ENCODE measurements at places on chromosomes 16 and 17.

- peak; percentile 85 for DNase-seq
Measured at GRCh38 chr16:28925386-28926228, 569 bp upstream of the RABEP2 start.

- DNase-seq = no peak
Measured at GRCh38 chr16:86212706-86213436, 297.5 kb upstream of the FOXF1 start.

DNA sequence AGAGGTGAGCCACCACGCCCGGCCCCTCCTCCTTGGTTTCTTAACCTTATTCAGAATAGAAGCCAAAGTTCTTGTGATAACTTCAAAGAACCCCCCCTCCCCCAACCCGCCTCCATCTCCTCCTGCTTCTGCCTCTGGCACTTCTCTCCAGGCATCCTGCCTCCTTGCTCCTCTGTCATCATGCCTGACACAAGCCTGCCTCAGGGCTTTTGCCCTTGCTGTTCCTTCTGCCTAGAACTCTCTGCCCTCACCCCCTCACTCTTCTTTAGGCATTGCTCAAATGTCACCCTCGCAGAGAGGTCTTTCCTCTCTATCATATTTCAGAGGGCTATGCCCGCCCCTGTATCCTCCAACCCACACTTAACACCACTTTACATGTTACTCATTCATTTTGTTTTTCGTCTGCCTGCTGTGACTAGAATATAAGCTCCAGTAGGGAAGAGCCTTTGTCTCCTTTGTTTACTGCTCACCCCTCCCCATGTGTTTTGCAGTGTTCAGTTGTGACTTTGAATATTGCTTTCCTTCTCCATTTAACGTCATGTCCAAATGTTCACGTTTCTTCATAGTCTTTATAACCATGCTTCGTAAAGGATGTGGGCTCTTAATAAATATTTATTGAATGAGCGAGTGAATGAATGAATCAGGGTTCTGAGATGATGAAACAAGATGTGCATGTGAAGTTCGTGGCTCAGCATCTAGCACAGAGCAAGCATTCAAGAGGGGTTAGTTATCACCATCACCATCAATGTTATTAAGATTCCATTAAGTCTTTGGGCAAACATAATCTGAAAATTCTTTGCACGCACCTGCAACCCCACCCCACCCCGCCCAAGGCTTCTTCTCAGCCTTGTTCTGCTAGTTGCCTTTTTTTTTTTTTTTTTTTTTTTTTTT lies 186.2 kb upstream of the WSCD1 start:
- no peak for DNase-seq

GRCh38 chr17:31013844-31014243 lies 43.0 kb downstream of the RNF135 start:
- DNase-seq = no peak

DNA sequence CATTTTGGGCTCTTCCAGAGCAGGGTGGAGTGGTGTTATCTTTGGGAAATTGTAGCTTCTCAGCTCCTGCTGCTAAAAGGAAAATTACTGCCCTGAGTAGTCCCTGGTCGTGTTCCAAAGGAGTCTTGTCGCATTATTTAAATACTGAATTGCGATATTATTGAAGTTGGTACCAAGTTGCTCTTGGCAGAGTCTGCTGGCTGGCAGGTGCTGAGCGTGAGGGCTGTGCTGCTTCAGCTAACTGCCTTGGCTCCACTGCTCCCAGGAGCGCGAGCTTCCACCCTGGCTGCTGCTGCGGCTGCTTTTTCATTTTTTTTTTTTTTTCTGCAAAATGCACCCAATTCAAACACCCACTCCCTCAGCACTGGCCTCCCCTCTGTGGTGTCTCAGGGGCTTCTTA lies 289.8 kb downstream of the MAF start:
- no peak for DNase-seq

DNA sequence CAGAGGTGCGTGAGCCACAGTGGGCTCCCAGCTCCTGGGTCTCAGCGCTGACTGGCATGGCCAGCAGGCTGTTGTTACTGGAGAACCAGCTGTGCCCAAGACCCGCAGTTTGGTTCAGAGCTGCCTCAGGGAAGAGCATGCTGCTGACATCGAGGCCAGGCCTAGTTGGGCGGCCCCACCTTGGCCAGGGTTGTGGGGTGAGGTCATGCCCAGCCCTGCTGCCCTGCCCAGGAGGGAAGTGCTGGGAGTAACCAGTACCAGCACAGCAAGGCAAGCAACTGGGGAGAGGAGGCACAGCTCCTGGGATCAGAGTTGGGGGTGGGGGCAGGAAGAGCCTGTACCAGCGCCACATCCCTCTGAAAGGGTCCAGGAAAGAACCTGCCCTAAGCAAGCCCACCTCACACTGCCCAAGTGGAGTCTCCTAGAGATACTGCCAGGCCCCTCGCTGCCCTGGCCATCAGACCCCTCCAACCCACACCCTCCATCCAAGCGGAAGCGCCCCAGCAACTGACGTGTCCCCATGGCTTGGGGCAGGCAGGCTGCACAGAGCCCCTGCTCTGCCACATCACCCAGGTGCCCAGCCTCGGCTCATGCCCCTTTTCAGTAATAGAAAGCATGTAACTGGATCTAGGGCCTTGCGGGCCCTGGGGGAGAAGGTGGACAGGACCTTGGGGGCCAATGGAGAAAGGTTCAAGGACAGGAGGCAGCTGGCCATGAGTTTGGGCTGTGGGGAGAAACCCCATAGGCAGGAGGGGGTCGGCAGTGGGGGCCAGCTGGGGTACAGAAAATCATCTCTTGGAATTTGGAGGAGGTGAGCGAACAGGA lies 990 bp downstream of the DOK4 start:
- no peak for DNase-seq

- DNase-seq = peak; percentile 71
Measured at GRCh38 chr17:82882715-82883418, 43.0 kb upstream of the ZNF750 start.

GRCh38 chr16:81140930-81141780 lies 45.0 kb upstream of the GCSH start:
- no peak for DNase-seq

GRCh38 chr17:53525590-53525989 lies 297.1 kb upstream of the KIF2B start:
- no peak for DNase-seq

GRCh38 chr16:19128454-19129200 lies 14.9 kb downstream of the ITPRIPL2 start:
- no peak for DNase-seq

DNA sequence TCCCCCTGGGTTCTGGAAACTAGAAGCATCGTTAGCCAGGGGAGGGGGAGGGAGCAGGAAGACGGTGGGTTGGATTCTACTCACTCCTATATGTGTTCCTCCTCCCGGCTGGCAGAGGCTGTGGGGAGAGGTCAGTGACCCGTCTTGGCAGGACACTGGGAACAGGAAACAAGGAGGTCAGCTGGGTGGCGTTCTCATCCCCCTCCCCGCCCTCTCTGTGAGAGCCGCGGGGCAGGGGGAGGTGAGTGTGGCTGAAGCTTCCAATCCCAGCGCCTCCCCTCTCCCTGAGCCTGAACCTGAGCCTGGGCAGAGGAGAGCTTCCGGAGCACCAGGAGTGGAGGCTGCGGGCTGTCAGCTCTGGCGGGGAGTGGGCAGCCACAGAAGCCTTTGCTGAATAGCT lies 12.5 kb downstream of the GPRC5C start:
- no peak for DNase-seq

DNA sequence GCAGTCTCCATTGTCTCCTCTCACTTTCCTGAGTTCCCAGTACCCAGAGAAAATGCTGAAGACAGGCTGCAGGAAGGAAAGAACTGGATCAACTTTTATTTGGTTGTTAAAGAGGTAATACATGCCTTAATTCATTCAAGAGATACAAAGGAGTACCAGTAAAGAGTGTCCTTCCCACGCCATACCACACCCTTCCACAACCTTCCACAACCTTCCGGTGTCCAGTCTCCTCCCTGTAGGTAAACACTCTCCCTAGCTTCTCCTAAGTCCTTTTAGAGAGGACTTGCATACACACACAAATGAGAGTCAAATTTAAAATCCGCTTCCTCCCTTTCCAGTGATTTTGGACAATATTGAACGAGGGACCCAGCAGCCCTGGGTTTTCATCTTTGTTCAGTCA lies 2.8 kb upstream of the CA7 start:
- DNase-seq = no peak

GRCh38 chr16:85969159-85969558 lies 70.2 kb downstream of the IRF8 start:
- DNase-seq = no peak

DNA sequence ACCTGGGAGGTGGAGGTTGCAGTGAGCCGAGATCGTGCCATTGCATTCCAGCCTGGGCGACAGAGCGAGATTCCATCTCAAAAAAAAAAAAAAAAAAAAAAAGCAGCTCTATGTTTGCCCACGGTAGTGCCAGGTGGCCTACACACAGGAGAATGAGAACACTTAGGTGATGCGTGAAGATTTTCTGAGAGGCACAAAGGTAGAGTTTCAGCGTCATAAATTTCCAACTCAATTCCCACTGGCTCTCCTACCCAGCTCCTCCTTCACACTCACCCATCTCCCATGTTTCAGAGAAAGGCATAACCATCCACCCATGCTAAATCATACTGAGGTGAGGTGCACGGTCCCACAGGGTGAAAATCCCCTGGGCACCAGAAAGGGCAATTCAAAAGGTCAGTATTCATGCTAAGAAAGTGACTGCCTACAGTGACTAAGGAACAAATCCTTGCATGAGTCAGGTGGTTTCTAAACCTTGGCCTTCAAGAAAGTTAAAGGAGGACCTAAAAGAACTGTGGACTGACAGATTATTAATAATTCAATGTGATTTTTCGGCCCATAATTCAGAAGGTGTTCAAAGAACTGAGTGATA lies 4.8 kb downstream of the DCAKD start:
- DNase-seq = no peak

GRCh38 chr16:662597-662996 lies 5.3 kb upstream of the RHOT2 start:
- no peak for DNase-seq

DNA sequence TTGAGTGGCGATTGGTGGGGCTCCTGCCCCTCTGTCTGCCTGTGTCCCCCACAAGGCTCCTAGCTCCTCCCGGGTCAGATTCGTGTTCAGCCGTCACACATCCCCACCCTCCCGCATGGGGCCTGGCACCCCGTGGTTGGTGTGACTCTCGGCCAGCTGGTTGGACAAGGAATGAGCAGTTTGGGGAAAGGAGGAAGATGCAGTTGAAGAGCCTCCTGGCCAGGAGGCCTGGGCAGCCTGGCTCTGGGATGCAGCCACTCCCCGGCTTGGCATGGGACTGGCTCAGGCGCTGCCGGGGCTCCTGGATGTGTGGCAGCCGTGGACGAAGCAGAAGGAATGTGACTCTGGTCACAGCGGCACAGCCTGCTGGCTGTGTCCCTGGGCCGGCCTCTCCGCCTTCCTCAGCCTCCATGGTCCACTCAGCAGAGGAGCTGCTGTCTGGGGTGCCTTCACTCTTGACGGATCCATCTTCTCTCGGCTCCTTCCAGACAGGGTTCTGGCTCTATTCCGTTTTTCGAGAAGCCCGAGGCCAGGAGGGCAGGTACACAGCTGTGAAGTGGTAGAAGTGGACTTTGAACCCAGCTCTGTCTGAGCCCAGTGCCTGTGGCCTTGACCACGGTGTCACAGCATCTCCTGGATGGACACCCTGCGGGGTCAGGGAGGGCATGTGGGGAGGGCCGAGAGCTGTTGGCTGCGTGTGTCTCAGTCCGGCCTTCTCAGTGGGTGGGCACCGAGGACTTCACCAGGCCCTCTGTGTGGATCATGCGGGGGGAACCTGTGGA lies 2.1 kb downstream of the TRAF7 start:
- DNase-seq = no peak

DNA sequence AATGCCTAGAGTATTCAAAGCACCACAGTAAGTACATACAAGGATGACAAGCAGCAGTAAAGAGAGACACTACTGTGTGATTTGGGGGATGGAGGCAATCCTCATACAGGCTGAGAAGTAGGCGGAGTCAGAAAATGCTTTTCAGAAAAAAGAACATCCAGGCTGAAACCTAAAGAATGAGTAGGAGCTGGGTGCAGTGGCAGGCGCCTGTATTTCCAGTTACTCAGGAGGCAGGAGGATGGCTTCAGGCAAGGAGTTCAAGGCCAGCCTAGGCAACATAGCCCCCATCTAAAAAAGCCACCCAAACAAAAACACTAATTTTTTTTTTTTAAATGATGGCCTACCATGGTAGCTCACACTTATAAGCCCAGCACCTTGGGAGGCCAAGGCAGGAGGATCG lies 10.3 kb downstream of the KANSL1 start:
- DNase-seq = no peak

GRCh38 chr16:62283-62967 lies 8.8 kb downstream of the SNRNP25 start:
- DNase-seq = no peak

- no peak for DNase-seq
Measured at GRCh38 chr16:2404099-2404498, 25.1 kb upstream of the CCNF start.

DNA sequence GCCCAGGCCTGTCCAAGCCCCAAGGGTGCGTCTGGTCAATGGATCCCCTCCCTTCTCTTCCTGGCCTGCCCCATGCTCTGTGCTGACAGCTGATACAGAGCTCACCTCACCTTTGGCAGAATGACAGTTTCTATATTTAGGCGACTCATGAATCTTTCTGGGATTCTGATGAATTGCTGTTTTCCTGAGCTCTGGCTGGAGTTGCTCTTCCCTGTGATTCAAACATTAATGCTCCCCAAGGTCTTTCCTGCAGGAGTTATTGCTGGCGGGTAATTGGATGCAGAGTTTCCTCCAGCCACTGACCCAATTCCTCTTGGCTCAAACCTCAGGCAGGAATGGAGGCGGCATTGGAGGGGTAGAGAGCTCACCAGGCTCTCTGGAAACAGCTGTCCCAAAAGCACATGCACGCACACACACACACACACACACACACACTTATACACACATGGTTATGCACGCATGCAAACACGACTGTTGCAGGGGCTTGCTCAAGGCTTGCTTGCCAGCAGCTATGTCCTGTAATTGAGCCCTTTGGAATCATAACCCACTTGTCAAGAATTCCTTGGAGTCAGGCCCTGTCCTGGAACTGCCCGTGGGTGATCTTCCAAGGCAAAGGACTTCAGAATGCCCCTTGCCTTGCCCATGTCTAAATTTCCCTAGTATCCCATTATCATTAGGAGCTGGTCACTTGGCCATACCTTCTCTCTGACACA lies 128.8 kb downstream of the ASIC2 start:
- no peak for DNase-seq

DNA sequence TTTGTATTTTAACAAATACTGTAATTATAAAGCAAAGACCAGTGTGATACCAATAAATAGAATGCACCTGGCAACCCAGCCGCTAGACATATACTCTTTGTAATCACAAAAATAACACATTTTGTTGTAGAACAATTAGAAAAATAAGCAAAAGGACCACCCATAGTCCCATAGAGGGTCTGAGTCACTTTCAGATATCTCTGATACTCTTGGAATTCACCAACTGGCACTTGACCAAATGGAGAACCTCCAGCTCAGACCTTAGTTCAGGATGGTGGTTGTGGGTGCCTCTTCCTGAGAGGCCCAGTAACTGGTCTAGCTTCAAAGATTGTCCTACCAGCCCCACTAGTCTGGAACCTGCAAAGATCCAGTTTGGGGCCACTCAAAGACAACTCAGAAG lies 789 bp upstream of the TERF2 start:
- no peak for DNase-seq

- DNase-seq = no peak
Measured at GRCh38 chr16:20866145-20866772, 33.9 kb downstream of the DCUN1D3 start.

- no peak for DNase-seq
Measured at GRCh38 chr16:89268585-89268984, 51.1 kb downstream of the ZNF778 start.
